Ascending aorta (tissue), 2 donors: ENCODE measurements at places on chromosomes 7 and 10. TPM values are rescaled to one million over a fixed set of nuclear protein-coding genes. Genes with fewer than 3 reads are reported as not detected.

DNA sequence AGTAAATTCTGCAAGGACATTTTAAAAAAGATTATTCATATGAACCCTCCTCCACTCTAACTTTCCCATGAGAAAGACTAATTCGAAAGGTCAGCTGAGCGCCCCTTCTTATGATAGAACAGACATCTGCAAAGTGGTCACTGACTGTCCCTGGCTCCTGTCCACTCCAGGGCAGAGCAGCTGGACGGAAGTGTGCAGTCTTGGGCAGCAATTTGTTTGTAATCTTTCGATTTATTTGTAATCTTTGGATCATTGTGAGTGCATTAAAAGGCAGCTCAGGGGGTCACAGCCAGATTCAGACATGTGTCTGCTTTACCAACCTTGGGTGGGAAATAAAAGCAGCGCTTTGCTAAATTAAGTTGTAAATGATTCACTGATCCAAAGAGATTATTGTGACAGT, 158.8 kb upstream of the ADARB2 start:
- no peak for DNase-seq

DNA sequence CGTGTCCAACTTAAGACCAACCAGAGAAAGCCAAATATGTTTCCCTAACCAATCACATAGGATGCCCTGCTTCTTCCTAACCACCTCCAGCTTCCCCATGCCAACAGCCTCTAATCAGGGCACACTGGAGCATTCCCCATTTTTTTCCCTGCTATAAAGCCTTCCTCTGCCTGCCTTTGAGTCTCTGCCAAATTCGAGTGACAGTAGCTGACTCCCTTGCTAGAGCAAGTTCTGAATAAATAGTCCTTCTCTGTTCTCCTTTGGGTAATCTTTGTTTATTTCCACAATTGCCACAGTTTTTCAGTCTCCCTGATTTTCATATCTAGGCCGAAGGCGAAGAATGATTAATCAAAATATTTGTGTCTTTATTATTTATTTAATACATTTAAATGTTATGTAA, 96.7 kb downstream of the ANLN start:
- no peak for DNase-seq

- DNase-seq = no peak
Observed at GRCh38 chr7:92769844-92770243, 66.5 kb downstream of the CDK6 start.

GRCh38 chr7:191981-192649, at the start of gene FAM20C:
FAM20C (plus strand) TSS chr7:192571; CDS start chr7:193200, 629 bp downstream.
- DNase-seq = peak; percentile 90

GRCh38 chr7:44380831-44381493, 55.6 kb upstream of the CAMK2B start:
- no peak for DNase-seq

GRCh38 chr7:3089493-3089892, 45.8 kb upstream of the CARD11 start:
- DNase-seq = no peak

DNA sequence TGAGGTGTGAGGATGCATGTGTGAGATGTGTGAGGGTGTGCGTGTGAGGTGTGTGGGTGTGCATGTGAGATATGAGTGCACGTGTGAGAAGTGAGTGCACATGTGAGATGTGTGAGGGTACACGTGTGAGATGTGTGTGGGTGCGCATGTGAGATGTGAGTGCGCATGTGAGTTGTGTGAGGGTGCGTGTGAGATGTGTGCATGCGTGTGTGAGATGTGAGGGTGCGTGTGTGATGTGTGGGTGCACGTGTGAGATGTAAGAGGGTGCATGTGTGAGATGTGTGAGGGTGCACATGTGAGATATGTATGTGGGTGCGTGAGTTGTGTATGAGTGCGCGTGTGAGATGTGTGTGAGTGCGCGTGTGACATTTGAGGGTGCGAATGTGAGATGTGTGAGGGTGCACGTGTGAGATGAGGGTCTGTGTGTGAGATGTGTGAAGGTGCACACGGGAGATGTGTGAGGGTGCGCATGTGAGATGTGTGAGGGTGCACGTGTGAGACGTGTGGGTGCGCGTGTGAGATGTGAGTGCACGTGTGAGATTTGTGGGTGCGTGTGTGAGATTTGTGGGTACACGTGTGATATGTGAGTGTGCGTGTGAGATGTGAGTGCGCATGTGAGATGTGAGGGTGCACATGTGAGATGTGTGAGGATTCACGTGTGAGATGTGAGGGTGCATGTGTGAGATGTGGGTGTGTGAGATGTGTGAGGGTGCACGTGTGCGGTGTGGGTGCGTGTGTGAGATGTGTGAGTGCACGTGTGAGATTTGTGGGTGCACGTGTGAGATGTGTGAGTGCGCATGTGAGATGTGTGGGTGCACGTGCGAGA, 30.5 kb downstream of the PPIF start:
- DNase-seq = no peak

DNA sequence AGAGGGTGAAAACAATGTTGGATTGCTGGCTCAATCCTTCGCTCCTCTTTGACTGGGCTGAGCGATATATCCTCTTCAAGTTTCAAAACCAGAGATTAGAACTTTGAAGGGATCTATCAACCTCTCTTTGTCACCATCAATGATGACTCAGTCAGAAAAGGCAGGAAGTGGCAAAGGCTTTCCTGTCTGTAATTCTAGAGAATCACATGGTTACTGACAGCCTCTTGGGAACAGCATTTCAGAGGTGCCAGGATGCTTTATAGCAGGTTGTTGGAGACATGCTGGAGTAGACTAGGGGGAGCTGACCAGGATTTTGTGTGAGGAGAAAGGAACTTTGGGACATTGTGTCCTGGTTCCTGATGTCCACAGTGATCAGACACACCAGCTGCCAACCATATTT, 81.3 kb downstream of the PRKCQ start:
- no peak for DNase-seq

- no peak for DNase-seq
Observed at GRCh38 chr7:117138495-117138894, 184.4 kb downstream of the WNT2 start.

DNA sequence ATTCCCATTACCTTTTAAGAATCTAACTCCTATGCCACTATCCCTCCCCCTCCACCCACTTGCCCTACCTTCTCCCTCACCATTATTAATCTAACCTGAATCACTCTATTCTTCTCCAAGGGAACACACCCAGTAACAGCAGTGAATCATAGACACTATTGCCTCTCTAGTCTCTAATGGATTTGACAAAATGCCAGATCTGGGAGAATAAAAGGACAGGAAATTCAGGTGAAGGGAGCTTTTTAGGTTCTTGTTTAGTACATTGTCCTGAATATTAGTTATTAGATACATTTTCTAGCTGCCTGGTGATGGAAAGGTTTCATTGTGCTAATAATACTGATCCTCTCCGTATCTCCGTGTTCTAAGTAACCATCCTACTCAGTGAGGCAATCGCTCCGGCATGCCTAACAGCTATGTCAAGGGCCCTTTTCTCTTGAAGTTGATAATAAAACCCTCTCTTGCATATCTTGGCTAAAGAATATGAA, 4.1 kb upstream of the SFR1 start:
- DNase-seq = no peak

DNA sequence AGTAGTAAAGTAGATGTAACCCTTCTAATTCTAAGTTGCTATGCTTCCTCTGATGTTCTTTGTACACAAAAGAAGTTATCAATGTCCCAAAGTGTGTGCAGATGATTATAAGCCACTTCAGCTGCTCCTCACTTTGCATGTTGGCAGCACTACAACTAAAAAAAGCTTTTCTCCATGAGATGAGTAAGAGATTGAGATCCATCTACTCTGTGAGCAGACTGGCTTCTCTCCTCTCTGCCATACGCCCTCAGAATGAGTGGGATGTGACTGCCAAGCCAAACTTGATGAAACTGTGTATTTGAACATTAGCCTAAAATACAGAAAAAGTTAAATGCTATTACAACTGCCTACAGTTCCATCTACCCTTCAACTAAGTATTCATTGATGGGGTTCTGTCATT, 102.9 kb upstream of the ETV1 start:
- no peak for DNase-seq

GRCh38 chr10:124210263-124210662, 116.9 kb upstream of the CHST15 start:
- no peak for DNase-seq

DNA sequence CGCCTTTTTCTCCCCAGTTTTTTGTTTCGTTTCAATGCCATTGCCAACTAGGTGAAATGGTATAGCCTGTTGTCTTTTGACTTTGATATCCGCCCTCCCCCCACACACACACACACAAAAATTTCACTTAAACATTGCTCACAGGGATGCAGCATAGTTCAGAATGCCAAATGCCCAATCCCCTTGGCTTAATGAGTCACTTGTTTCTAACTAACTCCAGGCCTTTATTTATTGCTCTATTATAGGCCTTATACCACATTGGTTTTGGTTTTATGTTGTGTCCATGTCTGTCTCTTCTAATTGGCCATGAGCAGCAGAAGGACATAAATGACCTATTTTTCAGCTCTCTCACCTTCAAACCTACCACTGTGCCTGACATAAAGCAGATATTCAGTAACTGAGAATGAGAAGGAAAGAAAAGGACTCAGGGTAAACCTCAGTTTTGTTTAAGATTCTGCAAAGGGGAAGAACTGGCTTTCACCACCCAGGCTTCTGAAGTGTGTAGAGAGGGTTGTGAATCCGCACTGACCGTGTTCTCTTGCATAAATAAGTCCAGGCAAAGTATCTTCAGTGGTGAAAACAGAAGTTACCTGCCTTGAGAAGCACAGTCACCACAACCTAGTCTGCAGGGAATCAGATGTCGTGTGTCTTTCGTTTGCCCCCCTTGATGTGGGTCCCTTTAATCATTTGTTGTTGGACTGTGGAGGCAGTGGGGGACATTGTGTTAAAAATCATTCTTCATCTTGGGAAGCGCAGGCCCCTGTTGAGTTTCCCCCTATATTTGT, 139.8 kb downstream of the CELF2 start:
- DNase-seq = peak; percentile 30

DNA sequence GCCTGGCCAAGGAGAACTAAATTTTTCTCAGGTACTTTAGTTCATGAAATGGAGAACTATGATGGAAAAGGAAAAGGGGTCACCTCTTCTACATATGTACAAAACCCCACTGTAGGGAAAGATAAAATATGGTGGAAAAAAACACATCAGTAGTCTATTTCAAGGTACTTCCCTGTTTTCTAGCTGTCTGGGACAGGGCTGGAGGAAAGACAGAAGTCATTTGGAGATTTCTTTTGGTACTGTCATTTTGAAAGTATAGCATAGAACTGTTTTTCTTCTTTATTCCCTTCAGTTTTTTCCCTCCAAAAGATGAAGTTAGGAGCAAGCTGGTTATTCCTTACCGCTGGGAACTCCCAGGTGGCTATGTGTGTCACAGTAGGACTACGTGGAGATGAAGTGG, 196.1 kb downstream of the DOCK4 start:
- DNase-seq = no peak

Gene COL13A1
- total RNA-seq = 8.0 TPM

Gene BICC1
- total RNA-seq = 9.3 TPM

Gene LHFPL3
- total RNA-seq = not detected

Gene HOXA7
- total RNA-seq = 12.0 TPM

Gene SPDYE16
- total RNA-seq = not detected

Gene ASB10
- total RNA-seq = not detected

Gene ANXA8L1
- not detected for total RNA-seq

Gene ADAM12
- not detected for total RNA-seq

Gene SRGN
- total RNA-seq = 155 TPM
